ENCODE measurements at places on chromosomes 11 and 22. TPM values are rescaled to one million over a fixed set of nuclear protein-coding genes. Genes with fewer than 3 reads are reported as not detected.

The TRIM49 gene
- total RNA-seq = not detected

The F2 gene
- total RNA-seq = 2.2 TPM

The KCNK4 gene
- not detected for total RNA-seq

The SEPTIN3 gene
- total RNA-seq = 0.96 TPM

The WNT7B gene
- 82.3 TPM for total RNA-seq

The KCNJ4 gene
- 0.46 TPM for total RNA-seq

The OR8U1 gene
- total RNA-seq = not detected

The NRGN gene
- total RNA-seq = 6.1 TPM

The STK33 gene
- total RNA-seq = 4.4 TPM

The CCDC15 gene
- total RNA-seq = 0.67 TPM

The SERPING1 gene
- 1.2 TPM for total RNA-seq

The ASCL3 gene
- not detected for total RNA-seq

The C2CD3 gene
- 17.6 TPM for total RNA-seq

The MAML2 gene
- 4.0 TPM for total RNA-seq

The TMA7B gene
- not detected for total RNA-seq

The SHANK3 gene
- total RNA-seq = 4.1 TPM

The POU2F3 gene
- not detected for total RNA-seq

The GAL3ST1 gene
- total RNA-seq = 9.9 TPM

The ABCC8 gene
- 2.8 TPM for total RNA-seq

The APOBEC3C gene
- total RNA-seq = 26.3 TPM

The BTG4 gene
- not detected for total RNA-seq

The MYRF gene
- total RNA-seq = 20.8 TPM

The HEPACAM gene
- total RNA-seq = not detected

The TMEM45B gene
- not detected for total RNA-seq

The SOX6 gene
- not detected for total RNA-seq

The NXPE2 gene
- total RNA-seq = not detected

The OR51E2 gene
- total RNA-seq = not detected

The APOA4 gene
- not detected for total RNA-seq

The RASL10A gene
- total RNA-seq = not detected

The UQCR10 gene
- total RNA-seq = 123 TPM

The OR5B21 gene
- not detected for total RNA-seq

The CBLIF gene
- not detected for total RNA-seq

The SLC37A2 gene
- total RNA-seq = 0.06 TPM

The FZD4 gene
- total RNA-seq = 1.3 TPM

The ANGPTL5 gene
- 0.09 TPM for total RNA-seq

The TYR gene
- not detected for total RNA-seq

The MRPL40 gene
- total RNA-seq = 46.7 TPM

The CPT1B gene
- 7.6 TPM for total RNA-seq

Measured in A549 treated with GW870086 at 1 μM for 4 hours (cell line).